ENCODE measurements at places on chromosomes 4 and X. TPM values are rescaled to one million over a fixed set of nuclear protein-coding genes. Genes with fewer than 3 reads are reported as not detected.
A peak's percentile ranks its signal among the peaks of the same experiment; 100 is the strongest.

The TCEANC gene
- 3.1 TPM for total RNA-seq

DNA sequence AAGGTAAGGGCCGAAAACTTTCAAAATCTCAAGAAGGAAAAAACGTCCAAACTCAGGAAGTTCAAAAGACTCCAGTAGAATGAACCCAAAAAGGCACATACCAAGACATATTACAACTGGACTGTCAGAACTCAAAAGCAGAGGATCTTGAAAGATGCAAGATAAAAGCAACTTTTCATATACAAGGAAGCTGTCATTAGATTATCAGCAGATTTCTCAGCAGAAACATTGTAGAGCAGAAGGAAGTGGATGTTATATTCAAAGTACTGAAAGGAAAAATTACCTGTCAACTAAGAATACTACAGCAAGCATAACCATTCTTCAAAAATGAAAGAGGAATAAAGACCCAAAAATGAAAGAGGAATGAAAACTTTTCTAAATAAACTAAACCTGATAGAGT lies 224.9 kb downstream of the FAT4 start:
- H3K27me3 ChIP-seq: no peaks in the 10 kb centered on the region
- H3K4me3 ChIP-seq: no peak overlapping the region
- no peaks in the 10 kb centered on the region for H3K36me3 ChIP-seq

The MAGIX gene
- total RNA-seq: 40.9 TPM

DNA sequence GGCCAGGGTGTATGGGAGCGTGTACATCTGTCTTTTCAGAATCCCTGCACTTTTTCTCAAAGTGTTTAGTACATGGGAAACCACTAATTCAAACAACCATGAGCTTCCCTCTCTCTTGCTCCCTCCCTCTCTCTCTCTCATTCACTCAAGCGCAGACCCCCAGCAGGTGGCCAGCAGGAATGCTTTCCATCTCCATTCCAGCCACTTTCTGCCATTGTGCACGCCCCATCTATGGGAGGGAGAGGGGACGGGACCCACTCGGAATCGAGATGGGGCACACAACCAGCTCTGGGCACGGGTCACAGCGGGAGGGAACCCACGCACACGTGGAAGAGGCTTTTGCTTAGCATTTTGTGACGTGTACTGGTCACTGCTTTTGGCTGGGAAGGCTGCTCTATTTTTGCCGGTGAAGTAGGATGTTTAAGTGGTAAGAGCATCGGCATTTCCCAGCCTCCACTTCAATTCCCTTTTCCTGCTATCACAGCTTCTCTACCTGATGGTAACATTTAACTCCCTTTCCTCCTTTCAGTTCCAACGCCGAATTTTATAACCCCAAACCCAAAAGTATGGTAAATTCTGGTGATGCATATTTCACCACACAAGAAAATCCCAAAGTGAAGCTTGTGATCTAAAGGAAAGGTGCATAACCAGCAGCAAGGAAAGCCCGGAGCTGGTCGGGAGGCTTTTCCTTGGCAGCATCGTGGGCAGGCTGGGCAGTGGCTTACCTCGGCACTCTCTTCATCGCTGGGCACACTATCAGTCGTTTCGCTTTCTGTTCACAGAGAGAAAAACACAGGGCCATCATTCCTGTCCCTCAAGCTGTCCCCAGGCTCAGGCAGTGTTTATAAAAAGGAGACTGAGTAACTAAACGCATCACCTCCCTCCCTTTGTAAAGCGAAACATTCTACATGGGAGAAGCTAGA lies 84.1 kb downstream of the IRF2 start:
- H3K27me3 ChIP-seq: no peaks in the 10 kb centered on the region
- no peak overlapping the region for H3K27ac ChIP-seq
- no peaks in the 10 kb centered on the region for H3K36me3 ChIP-seq
- H3K4me1 ChIP-seq: peaks cover 13% of the 10 kb centered on the region
- H3K4me3 ChIP-seq: no peak overlapping the region

DNA sequence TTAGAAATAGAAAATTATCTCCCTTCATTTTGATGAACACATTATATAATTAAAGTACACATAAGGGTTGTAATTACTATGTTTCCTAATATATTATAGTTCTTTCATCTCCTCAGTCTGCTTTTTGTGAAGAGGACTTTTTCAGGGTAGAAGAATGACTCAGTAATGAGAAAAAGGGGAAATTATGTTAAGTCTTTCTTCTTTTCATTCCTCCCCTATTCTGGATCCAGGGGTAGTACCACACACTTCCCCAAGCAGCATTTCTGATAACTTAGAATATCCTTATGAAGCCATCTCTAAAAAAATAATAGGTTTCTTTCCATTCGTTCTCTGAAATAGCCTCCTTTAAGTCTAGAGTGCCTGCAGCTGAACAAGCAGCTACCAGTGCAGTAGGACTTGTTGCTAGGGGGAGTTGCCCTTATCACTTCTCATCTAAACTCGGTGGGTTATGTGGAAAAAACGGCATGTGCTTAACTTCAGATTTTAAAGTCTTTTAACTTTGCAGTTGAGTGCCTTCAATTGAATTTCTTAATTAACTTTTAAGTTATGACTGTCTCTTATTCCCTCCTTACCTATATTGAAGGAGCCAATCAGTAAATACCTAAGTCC lies 184.8 kb downstream of the ARHGAP24 start:
- DNase-seq: no peak
- no peaks in the 10 kb centered on the region for H3K27me3 ChIP-seq
- no peak overlapping the region for H3K4me3 ChIP-seq
- H3K4me1 ChIP-seq: peaks cover 7% of the 10 kb centered on the region

DNA sequence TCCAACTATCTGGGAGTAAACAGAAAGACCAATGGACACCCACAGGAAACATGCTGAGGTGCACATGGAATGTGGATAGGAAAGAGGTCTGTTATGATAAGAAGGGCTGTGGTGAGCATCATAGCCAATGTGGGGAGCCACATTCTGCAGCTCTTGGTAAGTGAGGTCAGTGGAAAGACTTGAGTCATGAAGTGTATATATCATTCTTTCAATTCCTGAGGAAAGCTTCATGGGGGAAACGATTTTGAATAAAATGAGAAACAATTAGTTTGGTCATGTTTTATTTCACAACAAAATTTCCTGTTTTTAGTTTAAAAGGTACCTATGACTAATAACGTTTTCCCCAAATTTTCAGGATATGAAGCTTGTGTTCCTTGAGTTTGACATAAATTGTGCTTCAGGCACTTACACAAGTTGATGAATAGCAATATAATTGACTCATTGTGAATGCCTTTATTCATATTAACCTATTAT lies 41.4 kb upstream of the RASSF6 start:
- H3K4me3 ChIP-seq: no peak overlapping the region
- H3K4me1 ChIP-seq: no peaks in the 10 kb centered on the region

The SNX12 gene
- 20.0 TPM for total RNA-seq

The SLC34A2 gene
- total RNA-seq: 2.0 TPM

- no peak overlapping the region for H3K27ac ChIP-seq
- DNase-seq: no peak
- no peaks in the 10 kb centered on the region for H3K36me3 ChIP-seq
- no peak overlapping the region for H3K4me3 ChIP-seq
These were observed 38.1 kb upstream of the NOCT start for GRCh38 chr4:138977524-138977923.

DNA sequence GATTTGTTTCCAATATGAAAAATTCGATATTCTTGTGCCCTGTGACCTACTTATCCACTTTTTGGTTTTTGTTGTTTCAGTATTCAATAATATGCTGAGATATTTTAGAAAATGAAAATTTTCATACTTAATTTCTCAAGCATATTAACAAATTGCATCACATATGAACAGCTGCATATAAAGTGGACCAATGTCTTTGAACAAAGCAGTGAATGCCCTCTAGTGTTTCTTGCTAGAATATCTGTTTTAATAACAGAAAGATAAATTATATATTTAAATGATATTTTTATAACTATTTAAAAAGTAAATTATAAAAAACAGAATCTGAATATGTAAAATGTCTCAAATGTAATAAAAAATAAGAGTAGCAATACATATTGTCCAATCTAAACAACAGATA lies 31.7 kb upstream of the INTU start:
- DNase-seq: no peak
- no peak overlapping the region for H3K27ac ChIP-seq
- H3K4me1 ChIP-seq: no peaks in the 10 kb centered on the region
- H3K4me3 ChIP-seq: no peak overlapping the region
- H3K36me3 ChIP-seq: no peaks in the 10 kb centered on the region

- no peak overlapping the region for H3K4me3 ChIP-seq
- H3K27me3 ChIP-seq: no peaks in the 10 kb centered on the region
- peak; percentile 68 for DNase-seq
- H3K27ac ChIP-seq: no peak overlapping the region
- H3K4me1 ChIP-seq: no peaks in the 10 kb centered on the region
These were observed 24.8 kb upstream of the EOLA2 start for GRCh38 chrX:149962859-149963757.

DNA sequence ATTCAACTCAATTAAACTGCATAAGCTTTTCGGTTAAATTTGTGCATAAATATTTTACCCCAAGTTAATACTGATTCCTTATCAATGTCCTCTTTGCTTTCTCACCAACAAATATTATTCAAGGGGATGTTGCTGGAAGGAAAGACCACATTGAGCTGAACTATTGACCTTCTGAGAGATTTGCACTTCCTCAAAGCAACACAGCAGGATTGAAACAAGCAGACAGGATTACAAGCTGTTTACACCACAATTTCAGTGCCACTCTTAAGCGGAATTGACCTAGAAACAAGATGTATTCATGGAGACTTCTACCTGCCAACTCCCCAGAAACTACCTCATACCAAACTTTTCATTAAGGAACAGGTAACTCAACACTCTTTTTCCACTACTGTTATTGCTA lies 96.5 kb upstream of the DUSP21 start:
- DNase-seq: no peak
- no peak overlapping the region for H3K27ac ChIP-seq
- H3K4me1 ChIP-seq: no peaks in the 10 kb centered on the region
- no peaks in the 10 kb centered on the region for H3K27me3 ChIP-seq
- H3K36me3 ChIP-seq: no peaks in the 10 kb centered on the region
- H3K4me3 ChIP-seq: no peak overlapping the region

DNA sequence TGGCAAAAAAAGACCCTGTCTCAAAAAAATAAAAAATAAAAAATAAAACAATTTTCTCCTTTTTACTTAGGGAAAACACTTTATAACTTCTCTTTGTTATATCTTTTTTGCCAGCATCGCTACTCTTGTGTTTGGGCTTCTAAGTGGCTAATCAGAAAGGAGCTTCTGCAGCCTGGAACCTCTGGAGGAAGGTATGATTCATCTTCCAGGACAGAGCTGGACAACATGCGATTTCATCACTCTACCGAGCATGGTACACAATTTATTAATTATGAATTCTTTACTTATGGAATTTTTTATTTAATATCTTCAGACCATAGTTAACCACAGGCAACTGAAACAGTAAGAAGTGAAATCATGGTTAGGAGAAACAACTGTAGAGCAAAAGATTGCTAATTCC lies 1254.3 kb upstream of the AGA start:
- H3K36me3 ChIP-seq: no peaks in the 10 kb centered on the region
- H3K4me1 ChIP-seq: no peaks in the 10 kb centered on the region
- H3K27me3 ChIP-seq: no peaks in the 10 kb centered on the region

DNA sequence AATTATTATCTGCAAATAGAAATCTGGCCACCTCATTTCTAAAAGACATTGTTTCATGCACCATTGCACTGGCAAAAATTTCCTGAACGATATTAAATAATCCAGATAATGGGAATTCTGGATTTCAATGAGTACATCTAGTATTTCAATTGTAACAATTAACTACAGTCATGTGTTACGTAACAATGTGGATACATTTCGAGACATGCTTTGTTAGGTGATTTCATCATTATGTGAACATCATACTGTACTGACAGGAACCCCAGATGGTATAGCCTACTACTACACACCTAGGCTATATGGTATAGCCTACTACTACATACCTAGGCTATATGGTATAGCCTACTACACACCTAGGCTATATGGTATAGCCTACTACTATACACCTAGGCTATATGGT lies 14.8 kb downstream of the LAMTOR3 start:
- H3K4me1 ChIP-seq: no peaks in the 10 kb centered on the region
- no peak overlapping the region for H3K4me3 ChIP-seq
- no peak for DNase-seq
- no peaks in the 10 kb centered on the region for H3K27me3 ChIP-seq
- H3K27ac ChIP-seq: no peak overlapping the region
- peaks cover 11% of the 10 kb centered on the region for H3K36me3 ChIP-seq

GRCh38 chrX:12149670-12150407 lies 11.6 kb downstream of the FRMPD4 start:
- no peak overlapping the region for H3K4me3 ChIP-seq
- no peaks in the 10 kb centered on the region for H3K27me3 ChIP-seq
- no peak for DNase-seq
- H3K36me3 ChIP-seq: no peaks in the 10 kb centered on the region
- H3K4me1 ChIP-seq: no peaks in the 10 kb centered on the region

The GRIA2 gene
- 1.0 TPM for total RNA-seq

- H3K27me3 ChIP-seq: no peaks in the 10 kb centered on the region
- no peaks in the 10 kb centered on the region for H3K36me3 ChIP-seq
These were observed 53.2 kb downstream of the TBL1X start for GRCh38 chrX:9518051-9518450.

DNA sequence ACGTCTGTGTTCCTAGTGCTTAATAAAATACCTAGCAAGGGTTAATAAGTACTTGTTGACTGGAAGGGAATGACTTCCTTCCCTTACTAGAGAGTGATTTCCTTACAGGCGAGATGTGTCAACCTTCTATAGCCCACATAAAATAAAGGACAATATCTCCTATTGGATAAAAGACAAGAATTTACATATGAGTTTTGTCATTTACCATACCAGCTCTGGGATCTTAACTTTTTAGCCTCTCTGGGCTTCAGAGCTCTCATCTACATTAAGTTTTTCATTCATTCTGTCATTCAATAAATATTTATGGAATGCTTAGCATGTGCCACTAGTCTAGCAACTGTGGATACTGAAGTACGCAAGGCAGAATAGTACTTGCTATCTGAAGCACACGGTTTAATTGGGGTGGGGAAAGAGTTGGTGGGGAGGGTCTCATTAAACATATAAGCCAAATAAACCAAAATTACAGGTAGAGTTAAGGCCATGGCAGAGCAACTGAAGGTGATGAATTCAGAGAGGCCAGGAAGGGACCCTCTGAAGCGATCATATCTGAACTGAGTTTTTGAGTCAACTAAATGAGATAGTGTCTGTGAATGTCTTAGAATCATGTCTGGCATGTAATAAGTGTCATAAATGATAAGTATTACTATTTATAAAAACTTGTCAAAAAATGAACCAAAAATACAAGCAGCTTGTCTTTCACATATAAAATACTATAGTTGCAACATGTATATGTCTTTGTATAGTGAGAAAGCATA lies 91.6 kb upstream of the BMP2K start:
- no peak overlapping the region for H3K4me3 ChIP-seq
- no peaks in the 10 kb centered on the region for H3K27me3 ChIP-seq
- H3K36me3 ChIP-seq: no peaks in the 10 kb centered on the region
- H3K27ac ChIP-seq: no peak overlapping the region

GRCh38 chr4:173464481-173464880 lies 65.5 kb downstream of the HAND2 start:
- H3K4me1 ChIP-seq: no peaks in the 10 kb centered on the region
- H3K4me3 ChIP-seq: no peak overlapping the region
- DNase-seq: no peak
- no peaks in the 10 kb centered on the region for H3K27me3 ChIP-seq
- H3K36me3 ChIP-seq: no peaks in the 10 kb centered on the region

- H3K36me3 ChIP-seq: no peaks in the 10 kb centered on the region
- peaks cover 5% of the 10 kb centered on the region for H3K4me1 ChIP-seq
- no peak for DNase-seq
- H3K4me3 ChIP-seq: no peak overlapping the region
These were observed 1.6 kb upstream of the ZC4H2 start for GRCh38 chrX:64977830-64978229.

- peak overlapping the region; percentile 77 for H3K4me3 ChIP-seq
- H3K4me1 ChIP-seq: peaks cover 25% of the 10 kb centered on the region
- H3K36me3 ChIP-seq: no peaks in the 10 kb centered on the region
- peak overlapping the region; percentile 97 for H3K27ac ChIP-seq
These were observed 708 bp downstream of the ARAP2 start for GRCh38 chr4:36243355-36244256.

The REELD1 gene
- total RNA-seq: 0.78 TPM
